HepG2 (cell line): ENCODE measurements at places on chromosomes 1 and 21. TPM values are rescaled to one million over a fixed set of nuclear protein-coding genes. Genes with fewer than 3 reads are reported as not detected.

DNA sequence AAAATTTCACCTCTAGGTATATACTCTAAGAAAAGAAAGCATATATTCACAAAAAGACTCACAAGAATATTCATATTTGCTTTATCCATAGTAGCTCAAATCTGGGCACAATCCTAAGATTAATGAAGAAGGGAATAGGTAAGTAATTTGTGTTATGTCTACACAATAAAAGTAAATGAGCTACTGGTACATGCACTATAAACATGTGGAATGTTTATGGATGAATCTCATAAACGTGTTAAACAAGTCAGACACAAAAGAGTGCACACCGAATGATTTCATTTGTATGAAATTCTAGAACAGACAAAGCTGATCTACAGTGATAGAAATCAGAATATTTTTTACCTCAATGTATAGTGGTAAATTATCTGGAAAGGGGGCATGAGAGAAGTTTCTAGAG is 115.3 kb upstream of the B3GALT2 start:
- no peak for DNase-seq

GRCh38 chr1:200314085-200314750 is 95.6 kb downstream of the ZNF281 start:
- DNase-seq = peak; percentile 91

GRCh38 chr1:239879321-239880170 is 212.1 kb upstream of the FMN2 start:
- DNase-seq = no peak

DNA sequence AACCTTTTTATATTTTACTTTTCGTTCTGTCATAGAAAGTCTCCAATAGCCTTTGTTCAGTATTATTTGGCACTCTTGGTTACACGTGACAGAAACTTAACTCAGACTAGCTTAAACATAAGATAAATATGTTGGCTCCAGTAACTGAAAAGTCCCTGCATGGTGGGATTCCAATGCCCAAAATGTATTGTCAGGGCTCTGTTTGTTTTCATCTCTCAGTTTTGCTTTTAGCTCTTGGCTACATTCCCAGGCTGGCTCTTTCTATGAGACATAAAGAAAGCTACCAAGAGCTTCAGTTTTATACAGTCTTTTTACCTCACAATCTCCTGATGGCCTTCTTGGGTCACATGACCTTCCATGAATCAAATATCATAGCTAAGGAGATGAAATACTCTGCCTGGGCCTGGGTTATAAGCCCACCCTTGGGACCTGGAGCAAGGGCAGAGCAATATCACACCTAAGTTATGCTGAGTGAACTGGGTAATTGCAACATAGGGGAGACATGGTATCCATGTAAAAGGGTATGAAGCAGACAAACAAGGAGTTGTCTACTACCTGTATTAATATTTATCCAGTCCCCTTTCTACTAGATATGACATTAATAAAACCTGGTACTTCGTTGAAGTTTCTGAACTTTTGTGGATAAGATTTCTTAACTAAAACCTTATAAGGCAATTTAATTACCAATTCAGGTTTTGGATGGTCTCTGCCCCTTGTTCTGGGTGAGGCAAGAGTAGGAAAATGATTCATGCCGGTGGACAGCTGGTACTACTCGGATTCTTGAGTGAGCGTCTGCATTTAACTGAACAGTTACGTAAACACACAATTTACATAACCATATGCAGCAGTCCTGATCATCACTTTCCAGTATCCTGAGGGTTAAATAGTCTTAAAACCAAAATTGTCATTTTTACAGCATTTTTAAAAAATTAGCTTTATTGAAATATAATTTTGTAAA is 442.3 kb downstream of the GPATCH2 start:
- DNase-seq = no peak

- DNase-seq = no peak
These were observed 33.0 kb downstream of the PIK3C2B start for GRCh38 chr1:204461331-204462228.

- peak; percentile 38 for DNase-seq
These were observed 255.9 kb downstream of the FAF1 start for GRCh38 chr1:50704126-50704525.

Gene CFAP74
- 0.27 TPM in 1 of 2 replicates, not detected in the other for total RNA-seq

Gene MROH7
- total RNA-seq = 0.09 TPM in 1 of 2 replicates, not detected in the other

GRCh38 chr1:27566462-27567145 is 37.3 kb downstream of the AHDC1 start:
- DNase-seq = no peak

GRCh38 chr1:112390775-112391602 is 5.0 kb upstream of the CTTNBP2NL start:
- DNase-seq = peak; percentile 88

DNA sequence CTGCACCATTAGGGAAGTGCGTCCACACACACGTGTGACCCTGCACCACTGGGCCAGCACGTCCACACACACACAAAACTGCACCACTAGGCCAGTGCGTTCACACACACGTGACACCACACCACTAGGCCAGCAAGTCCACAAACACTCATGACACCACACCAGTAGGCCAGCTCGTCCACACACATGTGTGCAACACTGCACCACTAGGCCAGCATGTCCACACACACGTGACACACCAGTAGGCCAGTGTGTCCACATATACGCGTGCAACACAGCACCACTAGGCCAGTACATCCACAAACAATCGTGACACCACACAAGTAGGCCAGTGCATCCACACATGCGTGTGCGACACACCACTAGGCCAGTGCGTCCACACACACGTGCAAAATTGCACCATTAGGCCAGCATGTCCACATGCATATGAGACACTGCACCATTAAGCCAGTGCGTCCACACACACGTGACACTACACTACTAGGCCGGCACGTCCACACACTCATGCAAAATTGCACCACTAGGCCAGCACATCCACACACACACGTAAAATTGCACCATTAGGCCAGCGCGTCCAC is 235.0 kb downstream of the SLC45A1 start:
- no peak for DNase-seq

GRCh38 chr1:201774224-201774982 is 54.6 kb upstream of the IPO9 start:
- no peak for DNase-seq

Gene DPT
- total RNA-seq = not detected in 2 replicates

- no peak for DNase-seq
These were observed 88.0 kb upstream of the NFIA start for GRCh38 chr1:60994369-60994768.

DNA sequence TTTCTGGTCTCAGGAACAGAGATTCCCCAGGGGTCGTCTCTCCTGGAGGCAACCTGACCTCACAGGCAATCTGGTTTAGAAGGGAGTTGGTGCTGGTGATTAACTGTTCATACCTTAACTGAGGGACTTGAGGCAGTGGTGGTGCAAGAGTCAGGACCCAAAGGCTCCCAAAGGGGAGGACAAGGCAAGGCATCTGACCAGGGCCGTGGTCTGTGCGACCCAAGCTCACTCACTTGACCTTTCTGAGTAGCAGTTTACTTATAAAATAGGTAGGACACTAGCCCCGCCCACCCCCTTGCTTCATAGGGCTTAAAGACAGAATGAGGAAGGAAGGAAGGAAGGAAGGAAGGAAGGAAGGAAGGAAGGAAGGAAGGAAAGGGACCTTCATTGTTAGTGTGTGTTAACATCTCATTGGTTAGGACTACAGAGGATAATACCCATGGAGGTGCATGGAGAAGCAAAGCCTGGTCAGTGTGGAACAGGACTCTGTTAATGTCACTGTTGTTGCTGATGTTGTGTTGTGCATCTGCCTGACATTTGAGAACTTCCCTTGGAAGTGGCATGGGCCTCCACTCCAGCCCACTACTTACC is 4.6 kb upstream of the KCNA2 start:
- no peak for DNase-seq

DNA sequence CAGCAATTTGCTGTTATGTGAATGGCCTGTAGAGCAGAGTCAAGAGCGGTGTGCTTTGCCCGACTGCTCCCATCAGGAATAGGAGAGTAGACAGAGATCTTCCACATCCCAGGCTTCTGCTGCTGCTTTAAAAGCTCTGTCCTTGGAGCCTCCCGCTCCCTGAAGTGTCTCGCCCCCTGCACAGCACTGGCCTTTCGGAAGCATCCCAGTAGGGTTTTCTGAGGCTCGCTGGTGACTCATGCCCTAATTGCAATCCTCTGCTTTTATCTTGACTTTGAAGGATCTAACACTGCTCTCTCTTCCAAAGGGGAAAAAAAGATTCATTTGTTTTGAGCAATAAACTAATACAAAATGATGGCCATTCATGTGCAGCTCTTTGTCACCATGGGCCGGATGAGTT is 13.3 kb upstream of the CD101 start:
- no peak for DNase-seq

- no peak for DNase-seq
These were observed 98.1 kb downstream of the NEGR1 start for GRCh38 chr1:72184099-72184701.

Gene KRTAP7-1
- not detected in 2 replicates for total RNA-seq

Gene HAO2
- 0.09 TPM in 1 of 2 replicates, not detected in the other for total RNA-seq

GRCh38 chr21:36643374-36644250 is 55.3 kb upstream of the SIM2 start:
- no peak for DNase-seq

GRCh38 chr1:234971586-234972297 is 156.9 kb downstream of the TOMM20 start:
- no peak for DNase-seq
